ENCODE measurements at places on chromosomes 5 and 9.

DNA sequence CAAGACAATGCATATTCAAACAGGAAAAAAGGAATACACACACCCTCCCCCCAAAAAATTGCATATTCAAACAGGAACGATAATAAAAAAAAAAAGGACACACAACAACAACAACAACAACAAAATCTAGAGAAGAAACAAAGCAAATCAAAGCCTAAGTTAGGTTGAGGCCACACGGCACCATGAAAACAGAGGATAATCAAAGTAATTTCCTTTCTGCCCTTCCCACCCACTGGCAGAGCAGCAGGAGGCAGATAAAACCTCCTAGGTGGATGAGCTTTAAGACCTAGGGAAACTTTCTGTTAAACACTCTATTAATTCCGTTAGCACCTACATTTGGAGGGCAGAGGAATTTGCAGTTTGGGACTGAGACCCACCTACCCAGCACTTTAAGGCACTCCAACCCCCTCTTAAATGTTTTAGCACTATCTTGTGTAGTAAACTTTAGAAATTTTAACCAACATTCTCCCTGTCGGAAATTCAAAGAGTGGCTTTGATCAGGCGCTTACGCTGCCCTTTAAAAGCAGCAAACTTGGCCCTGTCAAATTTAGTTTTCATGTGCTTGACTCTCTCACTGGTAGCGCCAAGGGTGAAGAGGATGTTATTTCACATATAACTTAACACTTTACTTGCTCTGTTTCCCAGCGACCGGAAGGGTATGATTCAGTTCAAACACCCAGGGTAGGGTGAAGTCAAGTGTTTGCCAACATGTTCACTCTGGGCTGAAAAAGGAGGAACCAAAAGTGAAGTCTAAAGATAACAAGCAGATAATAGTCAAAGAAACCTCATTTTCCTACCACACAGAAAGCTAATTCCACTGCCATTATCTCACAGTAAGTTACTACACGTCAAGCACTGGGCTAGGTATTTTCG, 9.2 kb downstream of the ENC1 start:
- no peak for ATAC-seq

DNA sequence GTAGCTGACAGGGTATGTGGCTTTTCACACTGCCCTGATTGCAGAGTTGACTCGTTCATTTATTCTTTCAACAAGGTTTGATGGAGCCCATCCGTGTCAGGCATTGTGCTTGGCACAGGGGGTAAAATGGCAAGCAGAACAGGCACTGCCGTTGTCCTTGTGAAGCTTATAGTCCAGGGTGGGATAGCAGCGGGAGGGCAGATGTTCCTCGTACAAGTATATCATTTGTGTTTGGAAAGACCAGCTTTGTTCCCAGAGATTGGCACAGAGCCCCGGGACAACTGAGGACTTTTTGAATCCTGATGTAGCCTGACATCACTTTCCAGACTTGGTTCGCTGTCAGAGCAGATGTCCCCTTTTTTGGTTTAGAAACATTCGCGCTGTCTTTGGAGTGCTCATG, 50.9 kb downstream of the MVB12B start:
- ATAC-seq, result no peak

- no peak for ATAC-seq
Measured at GRCh38 chr9:103193992-103194391, 198.9 kb downstream of the CYLC2 start.

DNA sequence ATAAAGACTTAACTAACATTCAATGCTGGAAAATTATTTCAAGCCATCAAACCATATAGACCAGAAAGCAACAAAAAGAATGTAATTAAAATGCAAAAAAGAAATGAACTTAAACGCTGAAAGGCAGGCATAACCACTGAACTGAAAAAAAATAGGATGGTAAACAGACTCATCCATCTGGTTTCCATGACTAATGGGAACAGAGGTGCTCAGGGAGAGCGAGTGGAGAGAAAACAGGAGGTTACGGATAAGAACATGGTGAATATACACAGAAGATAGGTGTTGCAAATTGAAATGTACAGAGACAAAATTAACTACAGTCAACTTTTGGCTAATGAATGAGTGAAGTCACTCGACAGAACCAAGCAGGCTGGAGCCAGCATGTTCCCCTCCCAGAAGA, 43.5 kb upstream of the RNF38 start:
- ATAC-seq, result no peak

Measured in gastroesophageal sphincter (tissue), 4 donors.